ENCODE measurements at places on chromosomes 3 and 15.

DNA sequence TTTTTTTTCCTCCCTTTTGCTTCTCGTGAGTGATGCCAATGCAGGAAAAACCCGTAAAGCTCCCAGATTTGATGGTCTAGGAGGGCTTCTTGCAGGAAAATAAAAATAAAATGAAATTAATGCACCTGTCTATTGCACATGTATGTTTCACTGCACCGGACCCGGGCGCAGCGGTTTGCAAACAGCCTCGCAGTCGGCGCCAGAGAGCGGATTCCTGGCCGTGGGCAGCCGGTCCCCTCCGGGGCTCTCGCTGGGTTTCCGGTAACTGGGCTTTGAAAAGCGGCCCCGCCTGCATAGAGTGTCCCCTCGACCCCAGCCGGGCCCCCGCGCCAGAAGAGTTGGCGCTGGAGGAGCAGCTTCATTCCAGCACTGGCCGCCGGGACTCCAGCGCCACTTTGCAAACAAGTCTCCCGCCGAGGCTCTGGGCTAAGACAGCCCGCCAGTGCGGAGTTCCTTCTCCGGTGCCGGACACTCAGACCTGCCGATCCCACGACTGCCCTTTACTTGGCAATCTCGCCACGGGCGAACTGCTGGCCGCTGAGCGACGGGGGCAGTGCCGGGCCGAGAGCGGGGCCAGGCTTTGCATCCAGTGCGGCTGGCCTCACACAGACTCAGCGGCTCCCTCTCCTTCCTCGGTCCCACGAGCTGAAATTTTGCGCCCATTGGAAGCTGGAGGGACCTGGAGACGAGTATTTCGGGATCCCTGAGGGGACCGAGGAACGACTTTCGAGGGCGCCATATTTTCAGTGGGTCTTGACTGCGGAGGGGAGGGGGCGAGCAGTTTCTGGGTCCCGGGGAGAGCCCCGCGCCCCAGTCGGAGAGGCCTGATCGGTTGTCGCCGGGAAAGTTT is 225.9 kb upstream of the C2CD4B start:
- no peak for DNase-seq

DNA sequence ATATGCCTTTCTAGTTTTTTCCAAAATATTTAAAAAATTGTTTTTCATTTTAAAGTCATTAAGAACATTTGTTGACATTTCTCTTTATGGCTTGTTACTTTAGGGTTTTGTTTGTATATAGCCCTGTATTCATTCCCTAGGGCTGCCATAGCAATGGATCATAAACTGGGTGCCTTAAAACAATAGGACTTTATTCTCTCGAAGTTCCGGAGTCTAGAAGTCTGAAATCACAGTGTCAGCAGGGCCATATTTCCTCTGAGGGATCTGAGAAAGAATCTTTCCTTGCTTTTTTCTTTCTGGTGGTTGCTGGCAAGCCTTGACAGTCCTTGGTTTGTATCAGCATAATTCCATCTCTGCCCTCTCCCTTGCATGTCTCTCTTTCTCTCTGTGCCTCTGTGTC is 63.4 kb upstream of the CADPS start:
- DNase-seq = no peak

DNA sequence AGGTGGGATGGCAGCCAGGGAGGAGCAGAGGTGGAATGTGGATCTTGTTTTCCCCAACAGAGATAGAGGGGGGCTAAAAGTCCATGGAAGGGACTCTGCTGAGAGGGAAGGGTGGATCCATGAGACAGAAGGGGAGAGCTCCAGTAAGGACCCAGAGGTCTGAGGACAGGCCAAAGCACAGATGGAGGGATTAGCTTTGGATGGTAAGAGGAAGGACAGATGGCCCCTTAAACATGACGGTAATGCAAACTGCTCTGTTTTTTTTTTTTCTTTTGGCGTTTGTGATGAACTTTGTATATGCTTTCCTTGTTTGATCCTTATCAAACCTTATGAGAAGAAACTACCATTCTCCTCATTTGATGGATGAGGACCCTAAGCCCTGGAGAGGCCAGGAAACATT is 96.2 kb downstream of the IGF1R start:
- peak; percentile 33 for DNase-seq

GRCh38 chr3:168362661-168363247 is 267.0 kb upstream of the GOLIM4 start:
- no peak for DNase-seq

GRCh38 chr15:60735559-60736047 is 256.7 kb upstream of the ICE2 start:
- no peak for DNase-seq
